Stimulated activated CD4-positive, alpha-beta T cell treated with anti-CD3 and anti-CD28 coated beads, Interleukin-2, amount 100 ng/mL, for 48 hours (primary cell): ENCODE measurements at places on chromosomes 2 and 18.

DNA sequence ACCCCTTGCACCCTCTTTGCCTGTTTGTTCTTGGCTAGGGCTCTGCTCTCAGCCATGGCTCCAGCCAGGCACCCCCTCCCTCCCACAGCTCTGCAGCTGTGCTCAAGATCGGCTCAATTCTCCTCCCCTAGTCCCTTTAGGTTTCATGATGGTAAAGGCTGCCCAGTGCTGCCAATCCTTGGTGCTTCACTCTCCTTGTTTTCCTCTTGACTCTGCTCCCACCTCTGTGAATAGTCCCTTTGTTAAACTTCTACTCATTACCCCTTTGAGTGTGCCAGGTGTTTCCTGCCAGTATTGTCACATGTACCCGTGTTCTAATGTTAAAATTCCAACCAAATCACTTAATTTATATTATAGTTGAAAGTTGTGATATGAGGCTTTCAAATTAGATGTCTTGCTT, 101.0 kb upstream of the CERS6 start:
- no peak for DNase-seq

DNA sequence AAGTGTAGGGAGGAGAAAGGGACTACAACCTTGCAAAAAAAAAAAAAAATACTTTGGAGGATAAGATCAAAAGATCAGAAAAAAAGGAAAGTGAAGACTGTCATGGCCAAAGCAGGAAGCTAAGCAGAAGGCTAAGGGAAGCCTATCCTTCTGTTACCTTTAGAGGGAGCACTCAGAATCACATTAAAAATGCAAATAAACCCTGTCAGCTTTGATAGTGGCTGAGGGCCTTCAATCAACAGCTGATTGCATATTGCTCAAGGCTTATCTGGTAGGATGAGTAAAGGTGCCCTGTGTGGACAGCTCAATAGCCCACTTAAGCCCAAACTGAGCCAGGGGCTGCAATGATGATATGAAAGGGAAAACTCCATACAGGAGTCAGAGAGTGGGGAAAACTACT, 1021.2 kb downstream of the LRP1B start:
- no peak for DNase-seq

DNA sequence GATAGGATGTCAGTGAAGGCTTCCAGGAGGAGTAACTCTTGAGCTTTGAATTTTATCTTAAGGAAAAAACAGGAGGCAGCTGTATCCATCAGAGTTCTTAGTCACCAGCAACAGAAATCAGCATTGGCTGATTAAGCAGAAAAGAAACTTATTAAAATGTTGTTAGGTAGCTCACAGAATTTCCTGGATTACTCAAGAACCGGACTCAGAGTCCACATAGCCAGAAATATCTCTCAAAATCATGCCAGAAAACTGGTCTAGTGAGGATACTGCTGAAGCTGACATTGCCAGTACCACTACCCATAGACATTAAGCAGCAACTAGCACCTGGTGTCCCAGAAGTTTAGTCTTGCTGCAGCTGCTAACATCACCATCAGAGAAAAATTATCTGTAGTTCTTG, 10.1 kb upstream of the AFTPH start:
- no peak for DNase-seq

- no peak for DNase-seq
Measured at GRCh38 chr2:236781933-236782816, 212.6 kb downstream of the ACKR3 start.

- no peak for DNase-seq
Measured at GRCh38 chr2:8162552-8162951, 519.3 kb upstream of the ID2 start.

DNA sequence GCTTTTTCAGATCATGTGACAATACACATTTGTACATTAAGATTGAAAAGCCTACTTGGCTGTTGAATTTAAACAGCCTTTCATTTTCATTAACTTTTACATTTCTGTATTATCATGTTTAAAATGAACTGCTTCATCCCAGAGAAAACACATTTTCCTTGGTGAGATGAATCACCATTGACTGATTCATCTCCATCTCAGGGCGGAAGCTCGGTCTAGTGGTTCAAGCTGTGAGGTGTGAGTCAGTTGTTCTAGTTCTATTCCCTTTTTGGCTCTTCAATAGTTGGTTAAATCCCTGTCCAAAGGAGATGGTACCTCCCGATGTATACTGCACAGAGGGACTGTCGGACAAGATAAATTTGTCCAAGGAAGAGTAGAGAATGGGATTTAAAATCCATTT, 189.7 kb downstream of the ADCYAP1 start:
- DNase-seq = no peak

GRCh38 chr2:226623587-226624368, 175.8 kb downstream of the IRS1 start:
- no peak for DNase-seq

- no peak for DNase-seq
Measured at GRCh38 chr2:42050703-42051542, 3.1 kb downstream of the PKDCC start.

- DNase-seq = no peak
Measured at GRCh38 chr2:238694922-238695321, 153.0 kb upstream of the TWIST2 start.
